ENCODE measurements at places on chromosomes 12 and 14.

- no peak for DNase-seq
These were observed 1.7 kb downstream of the SLC2A3 start for GRCh38 chr12:7934091-7934888.

- DNase-seq = no peak
These were observed 104.7 kb downstream of the PLEKHA5 start for GRCh38 chr12:19234171-19234704.

DNA sequence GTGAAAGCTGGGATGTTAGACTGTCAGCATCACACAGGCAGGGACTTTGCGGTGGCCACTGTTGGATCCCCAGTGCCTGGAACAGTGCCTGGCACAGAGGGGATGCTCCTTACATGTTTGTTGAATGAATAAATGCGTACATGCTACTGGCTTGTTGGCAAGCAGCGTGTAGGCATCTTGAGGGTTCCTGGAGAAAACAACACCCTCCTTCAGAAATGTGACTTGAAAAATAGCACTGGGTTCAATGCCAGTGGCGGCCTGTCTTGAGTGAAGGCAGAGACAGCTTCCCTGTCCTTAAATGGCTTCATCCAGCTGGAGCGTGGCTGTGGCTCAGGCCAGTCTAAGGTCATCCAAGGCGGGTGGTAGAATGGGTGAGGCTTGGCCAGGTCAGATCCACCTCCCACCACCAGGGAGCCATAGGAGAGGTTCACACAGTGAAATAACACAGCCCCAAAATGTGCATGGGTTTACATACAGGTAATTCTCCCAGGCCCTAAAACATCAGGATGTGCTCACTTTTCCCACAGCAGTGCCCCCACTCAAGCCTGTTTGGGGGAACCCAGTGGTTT lies 171.4 kb downstream of the PHETA1 start:
- no peak for DNase-seq

- DNase-seq = no peak
These were observed 210.9 kb downstream of the MED13L start for GRCh38 chr12:116066381-116067230.

GRCh38 chr14:89427426-89428172 lies 10.6 kb upstream of the FOXN3 start:
- DNase-seq = no peak

DNA sequence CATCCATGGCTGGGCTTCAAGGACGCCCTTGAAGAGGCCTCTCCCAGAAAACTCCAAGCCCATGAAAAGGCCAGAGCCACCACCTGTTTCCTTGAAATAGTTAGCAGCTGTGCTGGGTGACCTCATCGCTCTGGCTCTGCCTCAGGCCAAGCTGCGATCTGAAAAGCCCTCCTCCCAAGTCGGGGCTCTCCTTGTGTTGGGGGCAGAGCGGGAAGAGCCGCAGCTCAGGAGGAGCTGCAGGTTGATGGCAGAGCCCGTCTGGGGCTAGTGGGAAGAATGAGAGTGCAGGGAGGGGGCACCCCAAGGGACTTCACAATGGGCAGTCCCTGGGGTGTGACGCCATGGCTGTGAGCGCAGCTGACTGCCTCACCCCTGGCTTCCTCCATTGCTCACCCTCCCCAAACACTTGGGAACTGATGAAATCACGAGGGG lies 50.0 kb upstream of the STON2 start:
- DNase-seq = peak; percentile 99

DNA sequence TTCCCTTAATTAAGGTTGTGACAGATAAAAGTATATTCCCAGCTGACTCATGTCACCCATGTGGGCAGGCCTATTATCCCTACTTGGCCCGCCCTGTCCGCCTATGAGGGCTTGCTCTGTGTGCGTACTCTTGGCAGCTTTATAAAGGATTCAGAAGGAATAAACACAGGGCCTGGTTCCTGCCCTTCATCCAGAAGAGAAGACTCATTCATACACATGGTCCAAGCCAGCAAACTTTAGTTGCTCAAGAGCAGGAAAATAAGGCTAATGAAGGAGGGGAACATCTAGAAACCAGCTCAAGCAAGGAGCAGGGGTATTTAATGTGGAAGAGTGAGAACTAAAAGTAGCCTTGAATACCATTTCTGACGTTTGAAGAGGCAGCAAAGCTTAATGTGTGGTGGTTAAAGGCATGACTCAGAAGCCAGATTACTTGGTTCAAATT lies 141.9 kb downstream of the CRADD start:
- DNase-seq = no peak

DNA sequence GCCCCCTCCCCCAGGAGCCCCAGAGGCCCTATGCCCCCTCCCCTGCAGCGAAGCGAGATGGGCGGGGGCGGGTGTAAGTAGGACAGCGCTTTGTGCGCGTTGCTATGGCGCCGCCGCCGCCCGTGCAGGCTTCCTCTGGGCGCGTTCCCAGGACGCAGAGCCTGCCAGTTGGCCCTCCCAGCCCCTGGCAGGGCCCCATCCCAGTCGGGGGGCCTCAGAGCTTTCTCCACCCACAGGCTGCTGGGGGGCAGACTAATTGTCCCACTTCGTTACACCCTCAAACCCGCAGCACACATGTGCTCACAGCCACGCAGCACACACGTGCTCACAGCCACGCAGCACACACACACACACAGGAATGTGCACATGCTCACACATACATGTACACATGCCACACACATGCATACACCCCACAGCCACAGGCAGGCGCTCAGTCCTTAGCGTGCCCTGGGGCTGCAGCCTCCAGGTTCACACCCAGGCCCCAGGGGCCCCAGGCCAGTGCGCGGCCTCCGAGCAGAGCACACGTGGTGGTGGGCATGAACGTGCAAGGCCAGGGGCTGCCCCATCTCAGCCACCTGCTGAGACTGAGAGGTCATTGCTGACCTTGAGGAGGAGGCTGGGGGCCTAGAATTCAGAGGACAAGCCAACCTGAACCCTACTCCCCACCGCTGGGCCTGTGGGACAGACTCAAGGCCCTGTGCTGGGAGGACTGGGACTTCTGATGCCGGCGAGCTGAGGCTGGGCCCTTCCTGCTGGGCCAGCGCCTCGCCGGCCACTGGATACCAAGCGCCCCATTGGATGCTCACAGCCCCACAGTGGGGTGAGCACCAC lies 15.6 kb downstream of the TRMT61A start:
- no peak for DNase-seq

- no peak for DNase-seq
These were observed 28.9 kb downstream of the PTGER2 start for GRCh38 chr14:52342849-52343596.

DNA sequence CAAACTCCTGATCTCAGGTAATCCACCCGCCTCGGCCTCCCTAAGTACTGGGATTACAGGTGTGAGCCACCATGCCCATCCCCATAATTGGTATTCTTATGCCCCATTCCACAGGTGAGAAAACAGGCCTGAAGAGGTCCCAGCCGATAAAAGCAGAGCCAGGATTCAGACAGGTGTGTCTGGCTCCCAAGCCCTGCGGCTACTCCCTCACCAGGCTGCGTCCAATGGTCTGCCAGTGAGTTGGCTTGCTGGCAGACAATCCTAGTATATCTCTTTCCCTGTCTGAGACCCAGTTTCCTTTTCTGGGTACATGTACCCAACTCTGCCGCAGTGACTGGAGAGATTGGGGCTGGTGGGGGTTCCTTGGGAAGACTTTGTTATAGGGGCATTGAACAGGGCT lies 1.9 kb upstream of the TSPAN9 start:
- no peak for DNase-seq

DNA sequence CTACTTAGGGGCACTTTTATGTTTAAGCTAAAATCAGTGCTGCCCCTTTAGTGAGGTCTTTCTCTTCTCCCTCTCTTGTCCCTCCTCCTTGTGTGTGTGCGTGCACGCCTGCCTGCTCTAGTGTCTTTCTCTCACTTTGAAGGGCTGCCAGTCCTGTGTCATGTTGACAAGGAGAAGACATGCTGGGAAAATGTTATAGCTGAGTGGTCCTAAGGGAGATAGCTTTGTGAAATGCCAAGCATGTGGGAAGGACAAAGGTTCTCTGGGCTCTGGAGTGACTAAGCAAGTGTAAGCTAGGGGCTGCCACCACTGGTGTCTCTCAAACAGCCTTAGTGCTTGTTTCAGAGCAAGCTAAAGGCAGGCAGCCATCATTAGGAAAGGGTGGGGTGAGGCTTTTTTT lies 108.4 kb downstream of the EMP1 start:
- no peak for DNase-seq

- peak; percentile 79 for DNase-seq
These were observed 92.8 kb upstream of the BBS10 start for GRCh38 chr12:76441016-76441415.

GRCh38 chr12:52022841-52023181 lies 16.1 kb downstream of the TAMALIN start:
- DNase-seq = no peak

DNA sequence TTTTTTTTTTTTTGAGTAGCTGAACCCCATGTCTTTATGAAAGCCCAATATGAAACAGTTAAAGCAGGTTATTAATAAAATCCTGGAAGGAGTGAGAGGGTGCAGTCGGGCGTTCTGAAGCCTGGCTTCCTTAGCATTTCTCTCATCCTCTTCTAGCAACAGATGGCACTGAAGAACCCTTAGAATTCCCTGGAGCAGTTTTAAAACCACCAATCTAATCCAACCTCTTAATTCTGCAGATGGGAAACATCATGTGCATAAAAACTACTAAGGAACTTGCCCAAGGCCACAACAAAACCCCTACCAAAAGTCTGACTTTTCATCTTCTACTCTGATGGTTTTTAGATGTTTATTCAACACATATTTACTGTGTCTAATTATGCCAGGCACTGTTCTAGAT lies 25.2 kb downstream of the PRDM4 start:
- DNase-seq = peak; percentile 77

GRCh38 chr12:73124480-73124879 lies 852.3 kb downstream of the TRHDE start:
- DNase-seq = no peak

GRCh38 chr14:21017528-21018245 lies 7.2 kb downstream of the NDRG2 start:
- DNase-seq = no peak

DNA sequence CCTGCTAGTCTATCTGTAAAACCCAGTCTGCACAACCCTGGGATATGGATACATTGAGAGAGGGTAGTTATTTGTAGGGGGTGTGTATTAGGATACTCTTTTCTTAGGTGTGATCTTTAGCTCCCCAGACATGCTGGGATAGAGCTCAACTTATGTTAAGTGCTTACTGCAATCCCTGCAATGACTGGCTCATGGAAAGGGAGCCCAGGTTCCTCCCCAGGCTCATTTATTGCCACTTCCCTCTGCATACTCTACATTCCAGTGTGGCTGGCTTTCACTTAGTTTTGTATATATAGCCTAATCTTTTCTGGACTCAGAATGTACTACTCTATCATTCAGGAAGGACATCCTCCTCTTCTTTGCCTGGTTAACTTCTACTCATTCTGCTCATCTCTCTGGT lies 172.0 kb downstream of the SYT10 start:
- DNase-seq = no peak

DNA sequence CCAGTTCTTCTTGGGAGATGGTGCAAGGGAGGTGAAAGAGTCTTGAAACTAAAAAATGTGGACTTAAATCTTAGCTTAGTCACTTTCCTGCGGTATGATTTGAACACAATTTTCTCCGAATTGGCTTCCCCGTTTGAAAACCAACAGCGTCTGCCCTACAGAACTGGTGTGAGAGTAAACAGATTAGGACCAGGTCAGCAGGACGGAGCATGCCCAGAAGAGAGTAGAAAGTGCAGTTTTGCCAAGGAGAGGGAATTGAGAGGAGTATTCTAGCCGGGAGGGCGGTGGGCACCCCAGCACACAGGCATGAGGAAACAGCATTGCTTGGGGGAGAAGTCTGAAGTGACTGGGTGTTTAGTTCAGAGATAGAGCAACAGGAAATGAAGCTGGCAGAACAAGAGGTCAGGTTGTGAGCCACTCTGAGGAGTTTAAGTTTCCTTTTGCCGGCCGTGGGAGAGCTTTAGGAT lies 927.1 kb downstream of the VRK1 start:
- no peak for DNase-seq

GRCh38 chr12:23617749-23618148 lies 331.7 kb downstream of the SOX5 start:
- peak; percentile 86 for DNase-seq

DNA sequence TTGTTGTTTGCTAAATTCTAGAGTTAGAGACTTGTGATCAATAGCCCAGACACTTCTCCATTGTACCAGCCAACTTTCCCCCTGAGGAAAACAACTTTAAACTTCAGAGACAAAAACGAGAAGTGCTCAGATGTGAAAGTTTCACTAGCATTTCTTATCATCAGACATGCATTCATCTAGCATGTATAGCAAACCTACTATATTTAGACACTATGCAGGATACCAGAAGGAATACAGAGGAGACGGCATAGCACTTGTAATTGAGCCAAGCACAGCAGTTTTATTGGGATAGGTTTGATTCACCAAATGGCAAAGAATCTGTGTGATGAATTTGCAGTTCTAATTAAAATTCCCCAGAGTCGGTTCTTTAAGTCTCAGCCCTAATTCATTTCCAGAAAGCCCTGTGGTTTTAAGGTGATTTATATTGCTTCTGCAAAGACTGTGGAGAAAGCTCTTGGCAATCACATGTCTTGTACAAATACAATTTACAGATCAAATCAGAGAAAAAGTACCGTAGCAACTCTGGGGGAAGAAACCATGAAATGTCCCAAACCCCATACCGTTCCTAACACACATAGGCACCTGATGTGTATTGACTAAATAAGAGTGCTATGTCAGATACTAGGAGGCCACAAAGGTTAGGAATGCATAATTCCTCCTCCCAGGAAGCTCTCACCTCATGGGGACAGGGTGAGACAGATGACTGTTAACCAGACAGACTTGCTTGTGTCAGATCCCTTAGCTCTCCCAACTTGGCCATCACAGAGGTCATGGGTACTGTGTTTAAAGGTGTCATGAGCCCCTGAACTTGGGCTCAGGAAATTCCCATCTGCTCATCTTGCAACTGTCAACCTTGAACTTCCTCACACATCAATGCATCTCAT lies 69.6 kb upstream of the KRAS start:
- DNase-seq = no peak

- no peak for DNase-seq
These were observed 18.7 kb upstream of the FBRSL1 start for GRCh38 chr12:132471011-132471857.

DNA sequence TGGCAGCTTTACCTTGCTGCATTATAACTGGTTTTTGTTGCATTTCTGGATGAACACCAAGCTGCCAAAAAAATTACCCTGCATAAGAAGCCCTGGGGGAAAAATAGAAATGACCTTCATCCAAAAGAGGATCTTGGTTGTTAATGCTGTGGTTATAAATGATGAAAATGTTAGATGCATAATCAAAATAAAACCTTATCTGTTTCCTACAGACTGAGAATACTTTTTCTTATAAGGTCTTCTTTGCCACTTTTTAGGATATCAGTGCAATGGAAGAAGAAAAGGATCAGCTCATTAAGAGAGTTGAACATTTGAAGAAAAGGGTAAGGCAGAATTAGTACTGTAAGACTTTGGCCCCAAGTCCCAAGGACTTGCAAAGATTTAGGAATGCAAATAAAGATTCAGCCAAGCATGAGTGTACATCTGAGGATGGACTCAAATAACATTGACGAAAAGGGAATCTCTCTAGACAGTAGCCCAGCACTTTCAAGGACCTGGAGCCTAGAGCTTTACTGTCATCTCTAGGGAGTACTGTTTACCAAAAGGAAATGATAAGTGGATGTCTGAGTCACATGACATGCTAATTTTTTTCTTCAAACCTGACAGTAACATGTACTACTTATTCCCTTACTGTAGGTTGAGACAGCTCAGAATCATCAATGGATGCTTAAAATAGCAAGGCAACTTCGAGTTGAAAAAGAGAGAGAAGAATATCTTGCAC lies 10.7 kb downstream of the IFT81 start:
- no peak for DNase-seq

- no peak for DNase-seq
These were observed 1454.6 kb downstream of the AACS start for GRCh38 chr12:126519833-126520232.

- DNase-seq = no peak
These were observed 12.8 kb downstream of the SCAF11 start for GRCh38 chr12:45977620-45978019.

All from NCI-H524 (cell line).